ENCODE measurements at places on chromosomes 12 and 14. TPM values are rescaled to one million over a fixed set of nuclear protein-coding genes. Genes with fewer than 3 reads are reported as not detected.

The SIX4 gene
- total RNA-seq, result 4.2 TPM

The DENND5B gene
- 5.2 TPM for total RNA-seq

DNA sequence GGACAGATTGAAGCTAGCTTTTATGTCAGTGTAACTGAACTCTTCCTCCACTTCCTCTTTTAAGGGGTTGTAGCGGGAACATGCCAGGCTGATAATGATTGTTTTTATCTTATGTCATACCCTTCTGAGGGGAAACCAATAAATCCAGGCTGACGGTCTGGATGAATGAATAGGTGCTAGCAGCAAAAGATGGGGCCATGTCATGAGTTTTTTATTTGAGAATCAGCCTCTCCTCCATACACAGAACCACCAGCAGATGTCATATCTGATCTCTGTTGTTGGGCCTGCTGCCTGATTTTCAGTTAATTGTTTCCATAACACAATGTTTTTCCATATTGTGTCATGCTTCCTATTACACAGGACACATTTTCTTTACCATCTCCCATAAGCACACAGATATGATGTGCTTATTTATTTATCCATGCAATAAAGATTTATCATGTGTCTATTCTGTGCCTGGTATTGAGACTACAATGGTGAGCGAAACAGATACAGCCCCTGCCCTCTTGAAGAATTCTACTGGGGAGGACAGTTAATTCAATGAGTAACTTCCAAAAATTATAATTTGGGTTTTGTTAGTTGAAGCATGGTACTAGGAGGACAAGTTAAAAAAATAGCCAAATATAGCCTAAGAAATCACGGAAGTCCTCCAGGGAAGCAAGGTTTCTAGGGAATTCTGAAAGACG, 33.6 kb upstream of the CRY1 start:
- no peak for DNase-seq

DNA sequence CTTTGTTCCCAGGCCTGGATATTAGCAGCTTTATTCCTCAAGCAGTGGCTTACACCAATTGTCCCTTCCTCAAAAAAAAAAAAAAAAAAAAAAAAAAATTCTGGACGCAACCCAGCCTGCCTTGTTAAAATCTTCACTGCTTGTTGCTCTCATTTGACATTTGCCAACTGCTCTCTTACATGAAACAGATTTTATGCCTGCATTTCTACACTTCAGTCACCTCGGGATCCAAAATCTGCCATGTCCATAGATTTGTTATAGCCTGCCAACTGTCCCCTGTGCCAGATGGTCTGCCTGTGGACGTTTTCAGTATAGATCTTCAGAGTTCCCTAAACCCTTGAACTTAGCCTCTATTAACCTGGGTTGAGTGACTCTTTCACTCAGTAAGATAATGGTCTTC, 651.5 kb downstream of the FSCB start:
- DNase-seq, result no peak

GRCh38 chr12:7934889-7935492, 996 bp downstream of the SLC2A3 start:
- DNase-seq, result no peak

DNA sequence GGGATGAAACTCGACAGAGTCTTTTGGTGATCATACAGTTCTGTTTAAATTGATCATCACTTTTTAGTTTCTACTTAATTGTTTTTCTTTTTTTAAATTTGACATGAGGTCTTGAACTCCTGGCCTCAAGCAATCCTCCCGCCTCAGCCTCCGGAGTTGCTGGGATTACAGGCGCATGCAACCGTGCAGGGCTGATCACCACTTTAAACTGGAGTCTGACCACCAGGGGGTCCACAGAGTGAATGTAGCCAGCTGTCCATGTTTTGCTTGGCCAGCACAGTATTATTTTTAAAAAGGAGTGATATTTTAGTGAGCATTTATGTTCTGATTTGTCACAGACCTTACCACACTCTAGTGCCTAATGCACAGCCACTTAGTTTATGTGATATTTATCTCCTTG, 10.7 kb downstream of the DAAM1 start:
- DNase-seq, result no peak

GRCh38 chr12:28618171-28618570, 427.9 kb downstream of the CCDC91 start:
- DNase-seq, result no peak

GRCh38 chr14:57058319-57058718, 210.4 kb downstream of the EXOC5 start:
- no peak for DNase-seq

Data from upper lobe of left lung (tissue), 6 donors.